ENCODE measurements at places on chromosomes 12 and 14. TPM values are rescaled to one million over a fixed set of nuclear protein-coding genes. Genes with fewer than 3 reads are reported as not detected.

DNA sequence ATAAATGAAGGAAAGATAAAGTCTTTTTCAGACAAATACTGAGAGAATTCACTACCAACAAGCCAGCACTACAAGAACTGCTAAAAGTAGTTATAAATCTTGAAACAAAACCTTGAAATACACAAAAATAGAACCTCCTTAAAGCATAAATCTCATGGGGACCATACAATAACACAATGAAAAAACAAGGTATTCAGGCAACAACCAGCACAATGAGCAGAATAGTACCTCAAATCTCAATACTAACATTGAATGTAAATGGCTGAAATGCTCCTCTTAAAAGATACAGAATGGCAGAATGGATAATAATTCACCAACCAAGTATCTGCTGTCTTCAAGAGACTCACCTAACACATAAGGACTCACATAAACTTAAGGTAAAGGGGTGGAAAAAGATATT lies 7.7 kb upstream of the IQSEC3 start:
- DNase-seq = no peak
- peaks cover 69% of the 10 kb centered on the region for H3K27me3 ChIP-seq
- peaks cover 5% of the 10 kb centered on the region for H3K36me3 ChIP-seq
- H3K4me1 ChIP-seq = no peaks in the 10 kb centered on the region

DNA sequence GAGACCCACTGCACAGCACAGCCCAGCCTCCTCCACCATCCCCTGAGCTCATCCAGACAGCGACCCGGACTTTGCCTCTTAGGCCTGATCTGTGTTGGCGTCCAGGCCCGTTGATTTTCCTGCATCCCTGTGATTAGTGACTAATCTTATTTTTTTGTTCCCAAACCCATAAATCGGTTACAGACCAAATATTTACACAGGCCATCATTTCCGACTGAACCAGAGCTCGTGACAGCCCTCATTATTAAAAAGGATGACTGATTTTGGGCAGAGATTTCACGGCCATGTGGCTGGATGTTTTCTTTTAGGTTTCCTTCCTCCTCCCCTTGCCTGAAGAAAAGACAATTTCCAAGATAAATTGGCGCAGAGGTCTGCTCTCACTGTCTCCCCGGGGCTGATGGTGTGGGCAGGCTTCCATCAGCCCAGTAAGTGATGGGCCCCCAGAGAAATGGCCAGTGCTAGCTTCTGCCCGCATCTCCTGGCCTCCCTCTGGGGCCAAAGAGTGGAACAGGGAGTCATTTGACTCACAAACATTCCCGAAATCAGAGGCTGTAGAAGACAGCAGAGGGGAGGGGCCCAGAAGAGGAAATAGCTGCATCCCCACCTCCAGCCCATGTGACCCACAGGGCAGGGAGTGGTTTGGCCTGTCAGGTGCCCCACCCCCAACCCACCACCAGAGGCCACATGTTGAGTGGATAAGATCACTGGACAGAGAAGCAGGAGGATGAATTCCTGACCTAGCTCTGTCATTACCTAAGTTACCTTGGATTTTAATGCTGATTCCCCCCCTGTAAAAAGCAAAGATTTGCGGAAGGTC lies 283.5 kb downstream of the KSR2 start:
- peaks cover 15% of the 10 kb centered on the region for H3K27me3 ChIP-seq
- DNase-seq = no peak
- H3K36me3 ChIP-seq = no peaks in the 10 kb centered on the region
- no peaks in the 10 kb centered on the region for H3K4me1 ChIP-seq
- no peak overlapping the region for H3K4me3 ChIP-seq

GRCh38 chr14:96461950-96462798 lies 40.0 kb upstream of the PAPOLA start:
- DNase-seq = no peak
- H3K27me3 ChIP-seq = no peaks in the 10 kb centered on the region
- no peak overlapping the region for H3K4me3 ChIP-seq
- no peaks in the 10 kb centered on the region for H3K36me3 ChIP-seq
- peaks cover 13% of the 10 kb centered on the region for H3K4me1 ChIP-seq
- H3K27ac ChIP-seq = no peak overlapping the region

DNA sequence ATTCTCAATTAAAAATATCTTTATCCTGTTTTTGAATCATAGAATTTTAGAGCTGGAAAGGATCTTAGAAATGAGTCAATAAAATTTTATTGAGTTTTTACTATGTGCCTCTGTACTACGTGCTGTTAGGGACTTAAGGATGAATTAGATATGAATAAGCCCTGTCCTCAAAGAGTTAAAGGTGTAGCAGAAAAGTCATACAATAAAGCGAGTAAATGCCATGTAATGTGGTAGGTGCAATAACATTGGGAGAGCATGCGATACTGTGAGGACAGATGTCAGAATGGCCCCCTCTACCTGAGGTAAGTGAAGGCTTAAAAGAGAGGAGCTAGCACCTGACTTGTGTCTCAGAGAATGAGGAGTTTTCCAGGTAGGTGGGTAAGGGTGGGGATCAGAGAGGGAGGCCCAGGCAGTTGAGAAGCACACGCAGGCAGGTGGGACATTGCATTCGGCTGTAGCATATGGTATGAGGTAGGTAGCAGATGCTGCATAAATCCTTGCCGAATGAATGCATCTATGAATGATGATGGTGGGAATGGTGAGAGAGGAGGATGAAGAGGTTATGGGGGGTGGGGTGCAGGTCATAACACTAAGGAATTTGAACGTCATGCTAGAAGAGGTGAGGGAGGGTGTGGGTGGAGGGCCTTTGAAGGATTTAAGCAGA lies 35.4 kb upstream of the ATP23 start:
- peaks cover 8% of the 10 kb centered on the region for H3K27me3 ChIP-seq
- peaks cover 5% of the 10 kb centered on the region for H3K4me1 ChIP-seq
- no peaks in the 10 kb centered on the region for H3K36me3 ChIP-seq

Gene SYNDIG1L
- not detected for total RNA-seq
